ENCODE measurements at places on chromosomes 13 and 19.

GRCh38 chr13:107421951-107422350, 793.4 kb downstream of the LIG4 start:
- no peak for DNase-seq

DNA sequence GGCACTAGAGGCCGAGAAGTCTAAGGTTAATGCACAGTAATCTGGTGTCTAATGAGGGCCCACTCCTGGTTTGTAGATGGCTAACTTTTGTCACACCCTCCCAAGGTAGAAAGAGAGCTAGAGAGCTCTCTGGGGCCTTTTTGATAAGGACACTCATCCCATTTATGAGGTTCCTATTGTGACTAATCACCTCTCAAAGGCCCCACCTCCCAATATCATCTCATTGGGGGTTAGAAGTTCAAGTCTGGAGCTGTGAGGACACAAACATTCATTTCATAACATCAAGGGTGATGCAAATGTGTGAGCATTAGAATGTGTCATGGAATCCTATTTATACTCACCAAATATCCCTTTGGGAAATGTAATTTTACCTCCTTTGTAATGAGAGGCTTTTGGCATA, 79.2 kb upstream of the SLC10A2 start:
- DNase-seq: no peak

DNA sequence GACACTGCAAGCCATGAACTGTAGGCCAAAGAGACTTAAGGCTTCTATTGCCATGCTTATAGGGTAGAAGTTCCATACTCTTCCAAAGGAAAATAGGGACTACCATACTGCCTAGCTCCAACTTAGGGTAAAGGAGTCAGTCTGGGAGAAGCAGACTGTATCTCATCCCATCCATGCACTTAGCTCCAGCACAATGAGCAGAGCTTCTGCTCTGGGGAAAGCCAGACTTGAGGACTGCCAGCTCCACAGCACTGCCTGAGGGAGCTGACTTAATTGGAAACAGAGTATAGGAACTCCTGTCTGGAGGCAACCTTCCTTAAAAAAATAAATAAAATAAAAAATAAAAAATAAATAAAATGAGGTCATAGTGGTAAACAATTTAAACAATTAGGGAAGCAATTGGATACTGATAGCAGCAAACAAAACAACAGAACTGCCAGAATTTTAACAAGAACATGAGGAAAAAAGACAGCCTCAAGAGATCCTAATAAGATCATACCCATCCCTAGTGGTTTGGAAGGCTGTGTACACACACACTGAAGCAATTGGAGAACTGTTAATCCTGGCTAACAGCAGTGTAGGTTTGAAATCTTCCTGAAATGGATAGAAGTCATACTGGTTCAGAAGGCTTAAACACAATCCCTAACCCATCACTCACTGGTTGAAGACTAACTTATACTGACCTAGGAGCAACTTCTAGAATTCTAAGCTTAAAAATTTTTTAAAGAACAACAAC, 550.1 kb downstream of the TBC1D4 start:
- no peak for DNase-seq

- DNase-seq: peak; percentile 74
These were observed 1346.0 kb upstream of the SPRY2 start for GRCh38 chr13:81686877-81687276.

DNA sequence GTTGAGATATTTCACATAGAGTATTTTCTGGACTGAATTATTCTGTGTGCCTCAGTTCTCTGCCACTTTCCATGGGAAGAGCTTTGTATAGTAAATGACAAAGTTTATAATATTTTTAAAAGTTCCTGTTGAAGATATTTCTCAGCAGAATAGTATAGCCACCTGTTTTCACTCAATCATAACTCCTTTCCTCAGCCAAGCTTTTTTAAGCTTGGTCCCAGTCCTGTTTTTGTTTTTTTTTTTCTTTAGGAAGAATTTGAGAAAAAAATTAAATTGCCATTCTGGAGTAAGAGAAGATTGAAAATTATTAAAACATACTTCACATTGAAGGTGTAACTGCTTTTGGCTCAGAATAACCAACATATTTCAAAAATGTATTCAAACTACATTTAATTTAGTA, 55.5 kb downstream of the ENOX1 start:
- peak; percentile 76 for DNase-seq

GRCh38 chr19:56142087-56142787, 1.1 kb downstream of the ZNF444 start:
- no peak for DNase-seq

DNA sequence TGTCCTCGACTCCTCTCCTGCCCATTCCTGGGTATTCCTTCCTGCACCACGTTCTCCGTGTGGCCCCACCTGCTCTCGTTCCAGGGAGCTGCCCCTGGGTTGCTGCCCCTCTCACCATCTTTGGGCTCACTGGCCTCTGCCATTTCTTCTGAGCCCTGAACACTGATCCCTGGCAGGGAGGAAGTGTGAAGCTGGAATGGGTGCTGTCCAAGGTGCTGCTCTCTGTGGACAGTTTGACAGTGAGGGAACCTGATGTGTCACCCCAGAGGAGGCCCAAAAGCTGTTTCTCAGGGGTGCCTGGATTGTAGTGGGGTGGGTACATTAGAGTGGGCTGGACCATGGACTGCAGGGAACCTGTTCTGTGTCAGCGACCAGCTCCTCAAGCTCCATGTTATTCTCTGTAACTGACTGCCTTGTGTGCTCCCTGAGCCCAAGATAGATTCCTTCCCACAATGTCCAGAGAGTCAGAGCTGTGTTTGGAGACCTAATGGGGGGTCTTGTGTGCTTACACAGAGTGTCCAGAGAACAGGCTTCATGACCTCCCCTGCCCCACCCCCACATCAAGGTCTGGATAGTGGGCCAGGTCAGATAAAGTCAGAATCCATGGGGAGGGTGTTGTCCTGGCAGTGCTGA, 7.2 kb upstream of the CEACAM8 start:
- peak; percentile 29 for DNase-seq

- DNase-seq: no peak
These were observed 19.7 kb downstream of the ZNF567 start for GRCh38 chr19:36707134-36707533.

- no peak for DNase-seq
These were observed 100.4 kb upstream of the ZNF492 start for GRCh38 chr19:22533761-22534160.

- no peak for DNase-seq
These were observed 840.2 kb downstream of the UQCRFS1 start for GRCh38 chr19:28372576-28373247.

DNA sequence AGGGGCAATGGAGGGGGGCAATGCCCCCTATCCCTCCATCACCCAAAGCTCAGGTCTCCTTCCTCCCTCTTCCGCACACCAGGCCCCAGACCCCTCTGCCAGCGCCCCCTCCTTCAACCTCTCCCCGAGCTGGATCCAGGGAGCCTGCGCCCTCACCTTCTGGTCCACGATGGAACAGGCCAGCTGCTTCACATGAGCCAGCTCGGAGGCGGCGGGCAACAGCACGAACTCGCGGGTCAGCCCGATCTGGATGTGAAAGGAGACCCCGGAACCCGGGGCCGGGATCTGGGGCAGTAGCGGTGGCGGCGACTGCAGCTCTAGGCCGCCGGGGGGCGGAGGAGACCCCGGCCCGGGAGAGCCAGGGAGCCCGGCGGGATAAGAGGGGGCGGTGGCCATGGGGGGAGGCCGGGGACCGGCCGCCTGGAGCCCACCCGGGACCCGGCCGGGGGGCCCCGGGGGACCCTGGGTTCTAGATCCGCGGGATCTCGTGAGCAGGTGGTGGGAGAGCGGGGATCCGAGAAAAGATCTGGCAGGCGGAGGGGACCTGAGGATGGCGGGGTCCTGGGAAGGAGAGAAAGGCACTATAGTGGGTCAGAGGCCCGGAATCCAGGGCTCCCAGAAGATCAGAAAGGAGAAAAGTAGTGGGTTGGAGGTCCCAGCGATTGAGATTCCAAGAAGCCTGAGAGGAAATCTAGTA, 791 bp downstream of the PRKD2 start:
- DNase-seq: no peak

DNA sequence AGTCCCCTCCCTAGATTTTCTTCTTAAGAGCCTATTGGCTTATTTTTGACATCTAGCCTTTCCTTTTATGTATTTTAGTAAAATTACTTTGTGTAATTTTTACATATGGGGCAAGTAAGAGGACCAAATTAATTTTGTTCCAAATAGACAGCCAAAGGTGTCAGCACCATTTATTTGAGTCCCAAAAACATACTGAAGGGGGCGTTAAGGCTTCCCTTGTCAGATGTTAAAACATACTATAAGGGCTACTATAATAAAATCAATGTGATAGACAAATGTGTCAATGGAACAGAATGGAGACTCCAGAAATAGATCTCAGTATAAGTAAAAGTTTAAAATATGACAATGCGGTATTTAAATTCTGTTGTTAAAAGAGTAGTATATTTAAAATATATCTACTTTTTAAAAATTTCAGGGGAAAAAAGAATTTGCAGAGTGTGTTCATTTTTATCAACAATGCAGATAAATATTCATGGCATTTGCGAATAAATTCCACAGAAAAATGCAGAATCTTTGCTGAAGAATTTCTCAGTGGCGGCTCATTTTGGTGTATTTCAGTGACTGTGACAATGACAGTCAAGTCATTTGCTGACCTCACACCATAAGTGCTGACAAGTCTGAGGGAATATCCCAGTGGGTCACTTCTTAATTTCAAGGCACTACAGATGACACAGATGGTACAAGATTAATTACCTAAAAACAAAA, 133.7 kb downstream of the MTUS2 start:
- no peak for DNase-seq

- no peak for DNase-seq
These were observed 42.1 kb downstream of the PTPRS start for GRCh38 chr19:5298471-5298901.

- no peak for DNase-seq
These were observed 11.6 kb upstream of the RASA3 start for GRCh38 chr13:114143806-114144605.

DNA sequence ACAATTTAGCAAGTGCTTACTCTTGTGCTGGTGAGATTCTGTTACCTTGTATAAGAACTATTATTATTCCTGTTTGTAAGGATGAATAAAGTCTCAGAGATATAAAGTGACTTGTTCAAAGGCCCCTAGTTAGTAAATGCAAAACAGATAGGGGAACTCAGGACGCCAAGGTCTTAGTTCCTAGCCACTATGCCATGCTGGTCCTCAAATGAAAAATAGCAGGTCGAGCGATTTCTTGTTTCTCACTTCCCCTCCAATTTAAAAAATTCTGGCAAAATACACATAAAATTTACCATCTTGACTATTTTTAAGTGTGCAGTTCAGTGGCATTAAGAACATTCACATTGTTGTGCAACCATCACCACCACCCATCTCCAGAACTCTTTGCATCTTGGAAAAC, 1.1 kb downstream of the TECR start:
- DNase-seq: no peak

GRCh38 chr13:109010912-109011311, 381.5 kb downstream of the MYO16 start:
- no peak for DNase-seq

DNA sequence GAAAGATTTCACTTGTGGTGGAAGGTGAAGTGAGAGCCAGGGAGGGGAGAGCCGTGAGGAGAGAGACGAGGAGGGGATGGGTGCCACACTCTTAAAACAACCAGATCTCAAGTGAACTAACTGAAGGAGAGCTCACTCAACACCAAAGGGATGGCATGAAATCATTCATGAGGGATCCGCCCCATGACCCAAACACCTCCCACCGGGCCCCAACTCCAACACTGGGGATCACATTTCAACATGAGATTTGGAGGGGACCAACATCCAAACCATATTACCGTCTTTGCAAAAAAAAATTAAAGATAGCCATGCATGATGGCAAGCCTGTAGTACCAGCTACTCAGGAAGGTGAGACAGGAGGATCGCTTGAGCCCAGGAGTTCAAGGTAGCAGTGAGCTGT, 34.9 kb upstream of the POP4 start:
- no peak for DNase-seq

DNA sequence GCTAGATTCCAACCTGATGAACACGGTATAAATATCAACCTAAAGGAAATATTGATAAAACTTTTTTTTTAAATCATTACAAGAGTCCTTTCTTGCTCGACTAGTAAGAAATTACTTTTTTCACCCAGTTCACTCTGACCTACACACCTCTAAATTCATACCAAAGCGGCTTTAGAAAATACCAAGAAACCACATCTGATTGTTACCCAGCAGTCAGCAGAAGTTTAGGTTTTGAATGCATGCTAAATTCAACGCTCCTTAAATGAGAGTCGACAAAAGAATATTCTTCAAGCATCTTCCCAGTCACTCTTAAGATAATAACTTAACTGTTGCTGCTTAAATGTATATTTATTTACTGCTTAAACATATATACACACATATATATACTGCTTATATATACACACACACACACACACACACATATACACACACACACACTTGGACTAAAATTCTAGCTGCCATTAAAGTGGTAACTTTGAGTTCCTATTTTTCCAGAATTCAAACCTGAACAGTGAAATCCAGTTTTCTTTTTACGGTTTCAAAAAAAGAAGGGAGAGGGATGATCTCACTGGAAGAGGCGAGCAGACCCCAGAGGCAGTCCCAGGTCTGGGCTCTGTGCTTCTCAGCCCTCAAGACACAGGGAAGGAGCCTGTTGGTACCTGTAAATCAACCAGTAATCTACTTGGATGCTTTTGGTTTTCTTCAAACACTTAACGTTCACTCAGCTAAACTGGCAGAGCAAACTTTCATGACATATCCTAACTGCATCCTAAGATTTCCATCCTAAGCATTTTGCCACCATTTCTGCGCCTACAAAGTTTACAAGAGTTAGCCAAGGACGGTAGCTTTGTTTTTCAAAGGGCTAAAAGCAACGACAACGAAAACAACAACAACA, 1.7 kb downstream of the STK24 start:
- DNase-seq: no peak

DNA sequence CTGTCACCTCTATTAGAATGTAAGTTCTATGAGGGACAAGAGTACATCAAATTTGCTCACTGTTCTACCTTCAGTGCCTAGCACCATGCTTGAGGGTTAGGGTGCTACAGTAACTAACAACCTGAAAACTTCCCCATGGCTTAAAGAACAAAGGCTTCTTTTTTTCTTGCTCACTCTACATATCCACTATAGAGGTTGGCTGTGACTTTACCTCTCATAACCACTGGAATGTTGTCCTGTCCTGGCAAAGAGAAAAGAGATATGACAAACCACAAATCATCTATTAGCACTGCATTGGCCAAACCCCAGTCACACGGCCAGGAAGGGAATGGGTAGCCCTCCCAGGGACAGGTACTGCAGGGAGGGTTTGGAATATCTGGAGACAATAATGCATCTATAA, 23.2 kb upstream of the ACOD1 start:
- DNase-seq: no peak

DNA sequence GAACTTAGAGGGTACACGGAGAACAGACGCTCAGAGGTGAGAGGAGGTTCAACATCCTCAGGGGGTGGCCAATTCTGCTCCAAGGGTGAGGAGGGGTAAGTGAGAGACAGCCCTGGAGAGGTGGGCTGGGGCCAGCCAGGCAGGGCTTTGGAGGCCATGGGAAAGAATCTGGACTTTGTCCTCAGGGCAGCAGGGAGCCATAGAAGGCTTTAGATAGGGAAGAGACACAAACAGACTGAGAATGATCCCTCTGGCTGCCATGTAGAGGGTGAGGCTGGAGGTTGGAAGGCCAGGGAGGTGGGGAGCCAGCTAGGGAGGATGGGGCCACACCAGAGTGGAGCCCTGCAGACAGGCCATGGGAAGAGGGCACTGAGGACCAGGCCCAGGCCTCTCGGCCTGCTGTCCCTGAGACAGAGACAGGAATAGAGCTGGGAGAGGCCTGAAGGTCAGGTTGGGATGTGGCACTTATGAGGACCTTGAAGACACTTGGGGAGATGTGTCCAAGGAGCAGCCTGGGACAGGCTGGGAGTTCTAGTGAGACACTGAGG, 29.2 kb upstream of the CCNP start:
- no peak for DNase-seq

- DNase-seq: peak; percentile 65
These were observed 77.7 kb downstream of the COL4A1 start for GRCh38 chr13:110228936-110229904.

Data from muscle of leg (tissue), 16 donors.